ENCODE measurements at places on chromosomes 5 and 9.

DNA sequence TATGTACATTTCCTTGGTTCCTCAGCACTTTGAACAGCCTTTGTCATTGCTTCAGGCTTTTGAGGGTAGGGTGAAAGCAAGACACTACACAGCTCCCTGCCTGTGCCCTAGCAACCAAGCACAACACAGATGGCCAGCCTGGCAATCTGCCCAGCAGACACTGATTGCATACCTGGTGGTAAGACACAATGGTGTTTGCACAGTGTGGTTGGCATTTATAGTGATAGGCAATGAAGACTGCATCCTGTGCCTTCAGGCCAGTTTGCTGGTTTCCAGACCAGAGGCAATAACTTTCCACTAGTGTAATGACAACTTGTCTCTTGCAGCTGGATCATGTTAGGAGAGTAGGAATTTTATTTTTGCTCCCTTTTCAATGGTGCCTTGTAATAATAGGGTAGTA lies 144.5 kb upstream of the TNC start:
- DNase-seq, result peak; percentile 20

- peak; percentile 41 for DNase-seq
Observed at GRCh38 chr5:136190091-136190720, 2.8 kb downstream of the SMIM32 start.

DNA sequence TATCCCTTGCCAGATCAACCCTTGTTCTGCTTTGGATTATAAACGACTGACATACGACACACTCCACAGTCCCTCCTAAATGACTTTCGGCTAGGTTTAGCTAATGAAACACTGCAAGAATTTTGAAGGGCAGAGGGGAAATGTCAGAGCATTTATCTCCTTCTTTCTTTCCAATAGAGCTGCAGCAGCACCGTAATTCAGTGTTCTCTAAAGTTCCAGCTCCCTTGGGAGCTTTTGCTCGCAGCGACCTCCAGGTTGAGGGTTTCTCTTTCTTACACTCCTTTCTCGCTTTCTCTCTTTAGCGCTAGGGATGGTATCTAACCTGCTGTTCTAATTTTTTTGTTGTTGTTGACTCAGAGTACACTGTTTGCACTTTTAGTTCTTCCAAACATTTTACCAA lies 467.1 kb upstream of the ST8SIA4 start:
- no peak for DNase-seq

GRCh38 chr9:113219969-113220368 lies 1.1 kb downstream of the FKBP15 start:
- DNase-seq, result no peak

GRCh38 chr9:77541600-77541999 lies 106.5 kb downstream of the GNA14 start:
- DNase-seq, result no peak

DNA sequence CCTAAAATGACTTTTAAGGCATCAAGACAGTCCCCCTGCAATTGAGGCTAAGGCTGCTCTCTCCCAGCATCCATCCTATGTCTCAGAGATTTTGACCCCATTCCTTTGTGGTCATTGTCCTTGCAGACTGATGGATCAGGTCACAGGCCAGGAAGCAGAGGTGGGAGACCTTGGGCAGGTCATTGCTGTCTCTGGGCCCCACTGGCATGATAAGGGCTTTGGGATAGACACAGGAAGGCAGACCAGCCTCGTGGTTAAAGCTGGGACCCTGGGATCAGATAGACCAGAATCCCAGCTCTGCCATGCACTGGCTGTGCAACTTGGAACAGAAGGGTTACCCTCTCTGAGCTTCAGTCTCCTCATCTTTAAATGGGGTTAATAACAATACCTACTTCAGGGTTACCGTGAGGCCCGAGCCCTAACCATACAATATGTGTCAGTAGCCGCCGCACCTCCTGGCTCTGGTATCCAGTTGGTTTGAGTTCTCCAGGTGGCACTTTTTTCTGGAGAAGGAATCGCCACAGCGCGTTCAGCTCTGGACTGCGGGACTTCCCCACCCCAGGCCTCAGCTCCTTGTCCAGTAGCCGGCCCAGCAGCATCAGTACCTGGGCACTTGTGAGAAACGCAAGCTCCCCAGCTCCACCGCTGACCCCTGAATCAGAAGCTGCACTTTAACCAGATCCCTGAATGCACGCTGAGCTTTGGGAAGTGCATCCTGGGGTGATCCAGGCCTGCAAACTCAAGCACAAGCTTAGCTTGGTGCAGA lies 21.4 kb downstream of the LAMC3 start:
- DNase-seq, result no peak

- no peak for DNase-seq
Observed at GRCh38 chr5:127002390-127002789, 28.0 kb downstream of the MARCHF3 start.

DNA sequence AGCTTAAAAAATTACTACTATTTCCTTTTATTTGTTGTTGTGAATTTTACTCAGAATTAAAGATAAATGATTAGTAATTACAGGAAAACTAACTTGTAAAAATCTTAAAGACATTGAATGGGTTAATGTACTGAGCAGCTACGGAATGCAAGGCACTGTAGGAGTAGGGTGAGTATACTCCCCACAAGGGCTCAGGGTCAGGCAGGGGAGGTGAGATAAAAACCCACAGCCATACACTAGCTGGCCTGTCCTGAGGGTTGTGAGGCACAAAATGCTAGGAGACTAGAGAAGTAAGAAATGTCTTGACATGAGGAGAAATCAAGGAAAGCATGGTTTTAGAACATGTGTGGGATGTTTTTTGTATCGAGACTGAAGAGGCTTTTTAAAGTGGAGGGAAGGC lies 13.4 kb downstream of the ZBED3 start:
- no peak for DNase-seq

DNA sequence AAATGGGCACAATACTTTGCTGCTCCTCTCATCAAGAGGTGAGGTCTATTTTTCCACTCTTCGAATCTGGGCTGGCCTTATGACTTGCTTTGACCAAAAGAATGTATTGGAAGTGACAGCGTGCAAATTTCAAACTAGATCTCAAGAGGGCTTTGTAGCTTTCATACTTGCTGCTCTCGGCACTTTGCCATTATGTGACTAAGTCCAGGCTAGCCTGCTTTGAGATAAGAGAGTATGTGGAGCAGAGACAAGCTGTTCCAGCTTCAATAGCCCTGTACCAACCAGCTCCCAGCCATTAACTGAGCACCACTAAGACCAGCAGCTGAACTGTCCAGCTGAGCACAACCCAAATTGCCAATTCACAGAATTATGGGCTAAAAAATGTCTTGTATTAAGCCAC lies 124.6 kb downstream of the ACER2 start:
- DNase-seq, result no peak
